Urinary bladder (tissue), 4 donors: ENCODE measurements at places on chromosomes 4 and X. TPM values are rescaled to one million over a fixed set of nuclear protein-coding genes. Genes with fewer than 3 reads are reported as not detected.

Gene MAGEA4
- not detected for total RNA-seq

Gene VCX
- not detected for total RNA-seq

GRCh38 chrX:37361596-37361995 lies 12.4 kb downstream of the PRRG1 start:
- no peak for DNase-seq

DNA sequence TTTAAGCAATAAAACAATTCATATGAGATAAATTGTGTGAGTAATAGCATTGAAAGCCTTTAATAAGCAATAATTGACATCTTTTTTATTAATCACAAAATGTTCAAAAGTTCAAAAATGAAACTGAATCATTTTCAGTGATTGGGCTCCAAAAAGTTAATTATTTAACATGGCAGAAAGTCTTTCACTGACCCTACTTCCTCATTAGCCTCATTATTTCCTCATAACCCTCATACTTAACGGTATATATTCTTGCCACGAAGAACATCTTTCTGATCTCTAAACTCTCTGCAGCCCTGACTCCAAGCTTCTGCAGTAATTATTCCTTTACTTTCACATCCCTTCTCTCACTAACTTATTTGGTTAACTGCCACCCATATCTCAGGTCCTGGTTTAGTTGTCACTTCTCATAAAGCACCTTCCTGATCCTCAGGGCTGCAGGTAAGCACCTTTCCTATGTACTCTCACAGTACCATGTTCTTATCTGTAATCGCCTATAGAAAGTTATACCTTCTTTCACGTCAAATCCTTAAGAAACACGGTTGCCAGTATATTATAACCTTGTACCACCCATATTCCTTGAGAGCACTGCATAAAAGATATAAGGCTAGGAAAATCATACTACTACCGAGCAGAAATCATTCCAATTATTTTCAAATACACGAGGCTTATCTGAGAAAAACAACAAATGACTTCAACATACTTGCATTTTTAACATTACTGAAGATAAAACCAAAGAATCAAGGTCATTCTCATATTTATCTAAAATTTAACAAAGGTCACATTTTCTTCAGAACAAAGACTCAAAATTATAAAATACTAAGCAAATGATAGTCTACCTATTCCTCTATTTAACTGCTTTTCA lies 72.2 kb downstream of the PPP3CA start:
- DNase-seq: no peak

DNA sequence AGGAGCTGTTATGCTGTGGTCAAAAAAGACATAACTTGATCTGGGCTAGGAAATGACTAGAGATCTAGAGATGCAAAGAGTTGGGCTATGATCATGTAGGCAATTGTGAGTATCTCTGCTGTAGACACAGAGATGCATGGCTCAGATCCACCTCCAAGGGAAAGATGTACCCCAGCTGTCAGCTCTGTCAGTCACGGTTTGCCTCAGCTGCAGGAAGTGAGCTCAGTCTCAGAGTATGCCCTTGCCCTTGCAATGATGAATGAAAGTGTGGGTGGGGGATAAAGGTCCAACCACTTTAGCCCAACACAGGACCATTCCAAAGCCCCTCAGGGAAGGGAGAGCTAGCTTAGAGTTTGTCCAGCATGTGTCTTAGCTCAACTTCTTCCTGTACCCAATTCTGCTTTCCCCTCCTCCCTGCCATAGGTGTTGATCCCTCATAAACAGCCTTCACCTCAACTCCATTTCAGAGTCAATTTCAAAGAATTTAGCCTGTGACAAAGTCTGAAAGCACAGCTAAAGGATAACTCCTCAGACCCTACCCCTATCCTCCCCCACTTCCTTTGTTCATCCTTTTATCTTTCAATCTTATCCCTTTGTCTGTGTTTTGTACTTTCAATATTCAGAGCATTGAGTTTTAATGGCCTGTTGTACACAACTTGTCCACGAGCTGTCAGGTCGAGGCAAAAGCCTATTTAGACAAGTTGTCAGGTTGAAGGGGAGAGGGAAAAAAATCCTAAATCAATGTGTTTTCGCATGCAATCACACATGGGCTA lies 90.6 kb downstream of the MID1IP1 start:
- DNase-seq: no peak

- no peak for DNase-seq
Observed at GRCh38 chrX:108947205-108947604, 210.8 kb upstream of the IRS4 start.

GRCh38 chrX:30941898-30942297 lies 52.8 kb upstream of the TAB3 start:
- no peak for DNase-seq
